ENCODE measurements at places on chromosomes 6 and 20.
A peak's percentile ranks its signal among the peaks of the same experiment; 100 is the strongest.

- no peak for DNase-seq
Observed at GRCh38 chr6:36850021-36850420, 10.8 kb upstream of the CPNE5 start.

- no peak for DNase-seq
Observed at GRCh38 chr6:111861431-111861885, 11.8 kb downstream of the FYN start.

DNA sequence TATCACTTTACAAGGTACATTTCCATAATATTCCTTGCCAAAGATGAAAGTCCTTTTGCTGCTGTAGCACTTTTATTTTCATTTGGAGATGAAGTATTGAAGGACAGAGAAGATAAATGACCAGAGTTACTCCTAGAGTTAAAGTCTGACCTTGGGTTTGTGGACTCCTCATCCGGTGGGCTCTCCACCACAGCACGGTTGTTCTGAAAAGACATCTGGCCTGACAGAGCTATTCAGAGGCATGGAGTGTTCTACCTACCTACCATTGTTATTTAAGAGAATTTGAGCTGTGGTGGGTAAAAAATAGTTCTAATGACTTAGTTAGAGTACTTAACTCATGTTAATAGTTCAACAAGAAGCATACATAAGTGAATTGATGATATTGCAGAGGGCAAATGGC, 218.4 kb downstream of the CLVS2 start:
- no peak for DNase-seq

DNA sequence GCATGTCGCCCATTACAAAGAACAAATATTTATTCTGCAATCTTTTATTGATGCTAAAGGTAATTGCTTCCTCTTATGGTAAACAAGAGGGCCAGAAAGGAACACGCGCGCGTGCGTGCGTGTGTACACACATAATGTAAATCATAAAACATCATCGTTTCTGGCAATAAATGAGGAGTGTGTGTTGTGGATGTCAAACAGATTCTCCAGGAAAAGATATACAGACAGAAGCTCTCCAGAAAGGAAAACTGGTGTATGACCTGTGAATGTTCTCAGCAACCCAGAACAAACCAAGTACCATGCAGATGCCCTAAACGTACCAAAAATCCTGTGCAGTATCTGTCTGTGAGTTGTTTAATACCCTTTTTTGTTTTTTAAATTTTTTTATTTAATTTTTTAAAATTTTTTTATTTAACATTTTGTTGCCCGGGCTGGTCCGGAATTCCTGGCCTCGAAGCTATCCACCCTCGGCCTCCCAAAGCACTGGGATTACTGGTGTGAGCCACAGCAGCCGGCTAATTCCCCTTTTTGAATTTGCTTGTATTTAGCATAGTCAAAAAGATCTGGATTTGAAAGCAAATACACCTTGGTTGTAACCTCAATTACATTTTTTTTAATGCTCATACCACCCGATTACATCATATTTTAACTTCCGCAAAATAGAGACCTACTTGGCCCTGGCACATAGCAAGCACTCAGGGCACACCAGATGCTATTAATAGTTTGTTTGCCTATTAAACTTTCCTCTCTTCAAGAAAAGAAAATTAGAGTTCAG, 909 bp upstream of the NUDT3 start:
- DNase-seq: peak; percentile 42

Measured in GM20000 (cell line).